ENCODE measurements at places on chromosomes 3 and 15. TPM values are rescaled to one million over a fixed set of nuclear protein-coding genes. Genes with fewer than 3 reads are reported as not detected.

Gene ZNF860
- not detected for total RNA-seq

Gene EIF5A2
- total RNA-seq, result 11.8 TPM

Gene SATB1
- total RNA-seq, result 164 TPM

Gene ATP13A5
- total RNA-seq, result not detected

Gene VIPR1
- 1.9 TPM for total RNA-seq

DNA sequence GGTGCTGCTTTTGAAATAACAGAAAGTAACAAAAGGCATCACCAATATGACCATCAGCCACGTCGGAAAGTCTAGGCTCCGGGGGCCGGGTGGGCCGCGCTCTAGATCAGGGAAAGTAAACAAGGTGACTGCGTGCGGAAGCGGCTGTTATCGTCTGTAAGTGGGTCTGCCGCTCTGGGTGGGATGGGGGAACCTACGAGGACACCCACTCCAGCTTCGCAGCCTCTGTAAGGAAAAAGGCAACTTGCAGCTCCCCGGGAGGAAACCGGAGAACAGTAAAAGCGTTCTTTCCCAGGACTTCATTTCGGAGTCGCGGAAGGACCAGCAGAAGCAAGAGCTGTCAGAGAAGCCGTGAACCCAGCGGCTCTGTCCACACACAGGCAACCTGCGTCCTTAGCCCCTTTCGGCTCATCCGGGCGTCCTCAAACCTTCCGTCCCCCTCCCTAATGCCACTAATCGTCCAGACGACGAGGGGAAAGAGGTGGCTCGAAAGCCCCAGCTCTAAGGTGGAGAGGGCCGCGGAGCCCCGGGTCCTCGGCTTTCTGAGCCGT lies 461 bp downstream of the XRN1 start:
- peak; percentile 74 for DNase-seq

- DNase-seq, result no peak
These were observed 12.9 kb downstream of the POMGNT2 start for GRCh38 chr3:43093006-43093405.

DNA sequence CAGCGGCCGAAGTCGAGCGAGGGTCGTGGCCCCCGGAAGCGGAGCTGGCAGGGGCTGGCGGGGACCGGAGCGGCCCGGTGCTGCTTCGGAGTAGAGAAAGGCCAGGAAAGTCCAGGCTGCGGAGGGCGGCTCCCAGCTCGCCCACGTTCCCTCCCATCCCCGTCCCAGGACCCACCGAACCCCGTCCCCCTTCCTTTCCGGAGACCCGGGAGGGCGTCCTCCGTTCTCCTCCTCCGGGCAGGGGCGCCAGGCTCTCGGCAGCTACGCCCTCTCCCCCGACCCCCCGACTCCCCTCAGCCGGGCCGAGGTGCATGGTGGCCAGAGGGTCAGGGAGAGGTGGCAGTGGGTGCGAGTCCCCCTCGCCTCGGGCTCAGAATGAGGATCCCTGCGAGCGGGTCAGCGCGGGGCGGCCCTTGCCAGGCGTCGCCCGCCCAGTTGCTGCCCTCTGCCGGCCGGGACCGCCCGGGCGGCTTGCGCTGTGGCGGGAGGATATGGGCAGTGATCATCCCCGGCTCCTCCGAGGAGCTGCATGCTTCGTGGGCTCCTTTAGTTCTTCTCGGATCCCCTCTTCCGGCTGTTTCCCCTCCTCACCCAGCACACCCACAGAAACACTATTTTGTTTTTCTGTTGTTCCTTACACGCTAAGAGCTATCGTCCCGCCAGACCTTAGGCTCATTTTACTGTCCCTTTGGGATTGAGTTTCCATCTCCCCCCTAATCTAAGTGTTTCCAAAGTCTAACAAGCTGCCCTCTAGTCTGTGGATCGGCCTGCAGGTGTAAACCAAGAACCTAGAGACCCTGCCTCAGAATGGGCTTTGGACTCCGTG lies 744 bp upstream of the ALDH1A2 start:
- peak; percentile 48 for DNase-seq

GRCh38 chr3:119301662-119302061 lies 7.5 kb downstream of the ARHGAP31 start:
- DNase-seq, result no peak

DNA sequence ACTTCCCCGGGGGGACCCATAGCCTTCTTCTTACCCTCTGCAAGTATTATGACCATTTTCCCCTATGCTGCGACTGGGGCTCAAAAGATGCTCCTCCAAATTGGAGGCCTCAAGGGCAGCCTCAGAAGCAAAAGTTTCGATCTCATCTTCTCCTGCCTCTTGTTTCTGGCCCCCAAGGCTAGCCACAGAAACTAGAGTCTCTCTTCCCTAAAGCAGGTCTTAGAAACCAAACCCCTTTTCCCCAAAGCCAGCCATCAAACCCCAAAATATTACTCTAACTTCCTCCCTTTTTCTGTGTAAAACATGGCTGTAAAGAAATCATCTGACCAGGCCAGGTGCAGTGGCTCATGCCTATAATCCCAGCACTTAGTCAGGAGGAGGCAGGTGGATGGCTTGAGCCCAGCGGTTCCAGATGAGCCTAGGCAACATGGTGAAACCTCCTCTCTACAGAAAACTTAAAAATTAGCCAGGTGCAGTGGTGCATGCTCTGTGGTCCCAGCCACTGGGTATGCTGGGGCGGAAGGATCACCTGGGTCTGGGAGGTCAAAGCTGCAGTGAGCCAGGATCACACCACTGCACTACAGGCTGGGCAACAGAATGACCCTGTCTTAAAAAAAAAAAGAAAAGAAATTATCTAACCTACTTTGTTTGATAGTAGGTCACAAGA lies 36.7 kb upstream of the MFGE8 start:
- DNase-seq, result no peak

DNA sequence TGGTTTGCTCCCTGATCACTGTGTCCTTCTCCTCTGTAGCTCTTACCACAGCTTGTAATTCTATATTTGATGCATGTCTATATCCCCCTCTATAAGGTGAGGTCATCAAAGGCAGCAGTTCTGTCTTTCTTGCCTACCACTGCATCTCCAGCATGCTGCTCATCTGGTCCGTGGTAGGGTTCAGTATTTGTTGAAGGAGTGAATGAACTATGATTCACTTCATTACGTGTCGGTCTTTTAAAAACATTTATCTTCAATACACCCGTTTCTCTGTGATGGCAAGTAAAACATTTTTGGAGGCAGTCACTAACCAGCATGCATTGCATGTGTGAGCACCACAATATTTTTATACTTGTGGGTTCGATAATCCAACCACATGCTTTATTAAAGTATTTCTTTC lies 27.6 kb downstream of the CHST14 start:
- no peak for DNase-seq

GRCh38 chr3:22263042-22263441 lies 512.0 kb upstream of the ZNF385D start:
- DNase-seq, result no peak

GRCh38 chr3:54986294-54986693 lies 58.4 kb upstream of the LRTM1 start:
- no peak for DNase-seq

- DNase-seq, result no peak
These were observed 88.8 kb upstream of the TBL1XR1 start for GRCh38 chr3:177286034-177286433.

DNA sequence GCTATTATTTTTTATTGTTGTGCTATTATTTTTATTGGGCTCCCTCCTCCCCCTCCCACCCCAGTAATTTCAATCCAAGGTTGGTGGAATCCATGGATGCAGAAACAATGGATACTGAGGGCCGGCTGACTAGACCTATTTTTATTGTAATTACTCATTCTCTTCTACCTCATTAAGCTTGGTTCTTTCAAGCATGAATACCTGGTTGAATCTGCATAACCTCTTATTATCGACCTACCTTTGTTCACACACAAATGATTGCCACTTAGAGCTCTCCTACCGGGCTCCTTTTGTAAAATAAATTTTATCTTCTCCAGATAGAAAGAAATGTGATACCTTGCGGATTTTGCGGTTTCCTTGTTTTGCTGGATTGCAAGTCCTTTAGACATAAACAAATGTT lies 31.6 kb downstream of the BTD start:
- no peak for DNase-seq

DNA sequence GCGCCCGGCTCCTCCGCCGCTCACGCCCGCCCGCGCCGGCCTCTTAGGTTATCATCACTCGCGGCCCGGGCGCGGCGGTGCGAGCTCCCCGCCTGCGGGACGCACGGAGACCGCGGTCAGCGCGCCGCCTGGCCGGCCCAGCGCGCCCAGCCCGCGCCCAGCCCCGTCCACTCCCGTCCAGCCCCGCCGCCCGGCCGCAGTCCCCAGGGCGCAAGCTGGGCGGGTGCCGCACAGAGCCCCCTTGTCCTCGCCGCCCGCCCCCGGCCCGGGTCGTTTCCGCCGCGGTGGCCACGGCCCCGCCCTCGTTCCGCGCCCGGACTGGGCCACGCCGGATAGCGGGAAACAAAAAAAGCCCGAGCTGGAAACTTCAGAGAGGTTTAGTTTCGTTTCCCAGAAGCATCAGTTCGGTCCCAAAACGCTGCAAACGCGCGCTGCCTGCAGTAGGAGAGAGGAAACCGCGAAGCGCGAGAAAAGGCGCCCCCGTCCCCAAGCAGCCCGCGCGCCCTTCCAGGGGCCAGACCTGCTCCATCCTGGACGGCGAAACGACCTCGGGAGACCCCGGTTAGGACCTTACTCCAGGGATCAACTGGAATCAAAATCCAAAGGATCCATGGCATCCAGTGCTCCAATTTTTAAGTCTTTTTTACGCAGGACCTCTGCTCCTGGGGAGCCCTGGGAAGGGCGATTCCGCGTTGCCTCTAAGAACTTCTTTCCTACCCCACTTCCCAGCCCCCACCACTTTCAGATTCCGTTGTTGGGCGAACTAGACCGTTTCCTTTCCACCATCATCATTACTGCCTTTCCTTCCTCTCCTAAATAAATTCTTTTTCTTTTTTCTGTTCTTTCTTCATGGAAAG lies at the start of gene ATP10A:
Gene ATP10A, minus strand, starts transcription at position 217 of the 857 bp plus-strand sequence. CDS start 231 bp downstream, outside the sequence.
- peak; percentile 77 for DNase-seq

GRCh38 chr3:24829011-24829581 lies 334.4 kb upstream of the THRB start:
- DNase-seq, result no peak

DNA sequence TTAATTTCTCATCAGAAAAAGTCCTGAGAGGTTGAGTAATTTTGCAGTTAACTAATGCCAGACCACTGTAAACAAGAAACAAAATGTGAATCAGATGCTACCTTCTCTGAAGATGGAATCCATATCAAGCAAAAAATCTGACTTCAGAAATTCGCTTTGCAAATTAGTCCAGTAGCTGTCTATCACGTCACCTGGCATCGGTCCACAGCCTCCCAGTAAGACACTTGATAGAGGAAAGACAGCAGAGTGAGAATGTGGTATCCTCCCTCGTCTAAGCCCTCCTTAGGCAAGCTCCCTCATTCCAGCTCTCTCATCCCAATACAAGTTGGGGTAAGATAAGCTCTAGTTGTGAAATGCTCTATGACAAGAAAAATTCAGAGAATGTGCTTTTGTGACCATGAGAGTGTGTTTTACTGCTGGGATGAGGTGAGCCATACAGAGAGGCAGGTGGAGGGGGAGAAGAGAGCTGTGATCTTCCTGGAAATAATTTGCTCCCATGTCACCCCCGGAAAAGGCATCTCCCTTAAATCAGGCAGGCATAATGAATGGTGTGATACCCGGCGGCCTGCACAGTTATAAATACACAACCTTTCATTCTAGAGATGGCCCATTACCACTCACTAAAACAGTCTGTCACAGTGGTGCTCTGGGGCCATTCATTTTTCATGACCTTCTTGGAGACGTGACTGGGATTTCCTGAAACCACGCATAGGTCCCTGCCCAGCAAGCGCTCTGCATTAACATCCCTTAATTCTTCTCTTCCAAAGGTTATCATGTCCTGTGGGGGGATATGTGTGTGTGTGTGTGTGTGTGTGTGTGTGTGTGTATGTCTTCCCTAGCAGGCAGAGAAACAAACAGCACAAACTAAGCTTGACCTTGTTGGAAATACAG lies 602.0 kb upstream of the KCNMB2 start:
- DNase-seq, result no peak

GRCh38 chr3:70224337-70224736 lies 88.1 kb downstream of the MDFIC2 start:
- DNase-seq, result no peak

DNA sequence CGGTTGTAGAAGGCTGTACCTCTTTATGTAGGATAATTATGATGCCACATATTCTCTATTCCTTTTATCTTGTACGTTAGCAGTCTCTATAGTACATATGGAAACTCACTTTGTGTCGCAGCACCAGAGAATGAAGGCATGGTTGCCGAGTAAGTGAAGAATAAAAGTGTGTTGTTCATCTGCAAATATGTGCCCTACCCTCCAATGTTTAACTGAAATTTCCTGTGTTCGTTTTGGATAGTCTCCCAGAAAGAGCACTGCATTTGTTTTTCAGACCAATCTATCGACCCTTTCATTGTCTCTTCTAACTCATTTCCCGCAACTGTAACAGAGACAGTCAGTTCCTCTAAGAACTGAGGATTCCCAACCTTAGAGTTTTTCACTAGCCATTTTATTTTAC lies 592.8 kb downstream of the TUSC7 start:
- DNase-seq, result no peak

- DNase-seq, result no peak
These were observed 76.8 kb downstream of the ZPLD1 start for GRCh38 chr3:102511639-102512038.

DNA sequence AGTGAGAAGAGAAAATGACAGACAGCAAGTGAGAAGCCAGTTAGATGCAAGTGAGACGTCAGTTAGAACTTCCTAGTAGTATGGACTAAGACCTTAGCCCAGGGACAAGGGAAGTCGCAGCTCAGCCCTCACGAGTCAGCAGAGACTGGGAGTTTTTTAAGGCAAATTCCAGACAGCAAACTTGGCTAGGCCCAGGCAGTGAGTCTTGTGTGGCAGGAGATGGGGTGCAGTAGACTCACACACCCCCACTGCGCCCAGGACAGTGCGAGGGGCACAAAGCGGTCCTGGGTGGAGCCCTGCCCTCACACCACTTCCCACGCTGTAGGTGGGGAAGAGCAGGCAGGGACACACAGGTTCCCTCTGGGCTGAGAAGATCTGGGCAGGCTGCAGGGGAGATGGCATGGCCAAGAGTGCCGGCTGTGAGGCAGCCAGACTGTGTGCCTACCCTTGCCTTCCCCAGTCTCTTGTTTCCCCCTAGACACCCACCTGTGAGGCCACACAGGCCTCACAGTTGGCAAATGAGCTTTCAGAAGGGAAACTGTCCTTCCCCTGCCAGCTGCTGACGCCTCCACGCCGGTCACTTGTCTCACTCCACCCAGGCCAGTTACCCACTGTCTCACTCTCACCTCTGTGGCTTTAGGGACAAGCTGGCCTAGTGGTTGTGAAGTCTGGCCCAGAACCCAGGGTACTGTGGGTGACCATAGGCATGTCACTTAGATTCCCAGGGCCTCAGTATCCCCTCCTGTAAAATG lies 13.7 kb upstream of the PRKCD start:
- no peak for DNase-seq

DNA sequence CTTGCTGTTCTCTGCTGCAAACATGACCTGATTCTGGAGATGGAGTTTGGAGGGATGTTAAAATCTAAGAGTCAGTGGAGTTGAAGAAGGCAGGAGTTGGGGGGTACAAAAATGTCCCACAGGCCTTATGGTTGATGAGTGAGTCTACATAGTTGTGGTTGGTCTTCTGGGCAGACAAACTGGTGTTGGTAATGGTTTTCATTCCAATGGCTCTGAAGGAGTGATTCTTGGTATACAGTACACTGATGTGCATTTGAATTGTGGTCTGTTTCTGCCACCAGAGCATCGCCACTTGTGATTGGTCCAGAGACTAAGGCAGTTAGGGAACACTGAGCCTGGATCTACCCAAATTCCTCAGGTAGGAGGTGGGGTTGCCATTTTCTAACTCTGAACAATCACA lies 514.1 kb upstream of the CFAP20DC start:
- no peak for DNase-seq

Data from activated CD8-positive, alpha-beta memory T cell treated with anti-CD3 and anti-CD28 coated beads, Interleukin-2, amount 10 ng/mL, durations not matched to agents 7 days and 5 days (primary cell).